HS-27A (cell line): ENCODE measurements at places on chromosomes 2 and 18.
A peak's percentile ranks its signal among the peaks of the same experiment; 100 is the strongest.

- no peak for DNase-seq
These were observed 122.5 kb downstream of the ASXL3 start for GRCh38 chr18:33700513-33700976.

DNA sequence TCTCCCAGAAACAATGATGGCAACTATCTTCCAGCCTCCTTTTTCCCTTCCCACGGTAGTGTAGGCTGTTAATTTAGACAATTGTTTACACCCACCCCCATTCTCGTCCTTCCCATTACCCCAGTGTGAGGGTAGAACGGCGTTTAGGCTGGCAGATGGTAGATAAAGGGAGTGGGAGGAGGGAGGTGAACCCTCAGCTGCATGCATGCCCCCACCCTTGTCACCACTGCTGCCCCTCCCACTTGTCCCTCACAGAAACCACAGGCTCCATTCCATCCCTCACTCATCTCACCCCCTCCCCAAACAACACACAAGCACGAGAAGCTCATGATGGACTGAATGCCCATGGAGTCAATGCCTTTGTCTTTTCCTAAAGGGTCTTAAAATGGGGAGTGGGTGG lies 107.9 kb upstream of the PARD3B start:
- DNase-seq: no peak

GRCh38 chr2:159152128-159152778 lies 134.2 kb downstream of the WDSUB1 start:
- DNase-seq: no peak

GRCh38 chr2:162385536-162385935 lies 41.6 kb downstream of the GCA start:
- no peak for DNase-seq

DNA sequence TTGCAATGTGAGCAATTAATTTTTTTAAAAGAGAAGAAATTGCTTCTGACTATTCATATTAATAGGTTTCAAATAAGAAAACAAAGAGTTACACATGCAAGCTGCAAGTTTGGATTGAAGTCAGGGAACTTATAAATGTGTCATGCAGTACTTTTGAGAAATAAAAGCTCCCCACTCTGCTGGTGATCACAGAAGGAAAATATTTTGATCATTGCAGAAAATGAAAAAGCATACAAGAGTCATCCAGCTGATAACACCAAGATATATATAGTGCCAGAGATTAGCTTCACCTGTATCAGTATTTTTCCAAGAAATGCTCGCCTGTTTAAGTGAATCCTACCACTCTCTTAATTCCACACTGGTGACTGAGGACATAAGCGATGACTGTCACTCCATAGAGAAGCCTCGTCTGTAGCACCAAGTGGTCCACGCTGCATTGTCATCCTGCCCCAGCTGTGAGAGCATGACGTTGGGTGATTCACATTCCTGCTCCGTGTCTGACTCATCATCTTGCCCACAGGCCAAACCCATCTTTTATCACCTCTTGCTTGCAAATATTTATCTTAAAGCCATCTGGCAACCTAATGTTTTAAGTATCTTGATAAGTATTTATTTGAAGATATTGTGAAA lies 178.0 kb downstream of the ASXL3 start:
- DNase-seq: peak; percentile 20

DNA sequence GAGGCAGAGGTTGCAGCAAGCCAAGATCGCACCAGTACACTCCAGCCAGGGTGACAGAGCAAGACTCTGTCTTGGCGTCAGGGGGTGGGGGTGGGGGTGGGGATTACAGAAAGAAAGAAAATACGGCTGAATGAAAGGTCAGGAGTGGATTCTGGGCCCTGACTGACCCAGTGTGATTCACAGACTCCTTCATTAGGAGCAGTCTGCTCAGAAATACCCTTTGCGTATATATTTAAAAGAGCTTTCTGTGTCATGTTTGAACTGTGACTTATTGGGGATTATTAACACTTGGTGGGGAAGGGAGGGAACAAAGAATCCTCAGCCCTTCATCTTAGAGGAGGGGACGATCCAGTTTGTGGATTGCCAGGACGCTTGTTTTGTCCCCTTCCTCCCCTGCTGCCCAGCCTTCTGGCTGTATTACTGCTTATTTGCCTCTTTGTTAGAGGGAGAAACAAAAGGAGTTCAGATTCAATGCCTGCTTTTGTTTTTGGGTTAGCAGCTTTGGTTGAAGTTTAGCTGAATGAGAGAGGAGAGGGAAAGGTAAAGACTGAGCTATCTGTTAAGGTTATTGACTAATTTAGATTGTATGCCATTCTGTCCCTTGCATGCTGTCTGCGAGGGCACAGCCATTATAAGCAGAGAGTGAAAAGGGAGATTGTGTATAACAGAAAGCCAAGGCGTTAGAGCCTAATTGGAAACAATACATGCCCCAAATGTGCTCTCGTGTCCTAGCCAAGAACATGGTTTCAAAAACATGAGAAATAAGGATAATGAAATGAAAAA lies 118.3 kb downstream of the FMNL2 start:
- no peak for DNase-seq

- no peak for DNase-seq
These were observed 295.1 kb upstream of the TNP1 start for GRCh38 chr2:217154923-217155322.

GRCh38 chr18:45106331-45106774 lies 425.7 kb downstream of the SETBP1 start:
- DNase-seq: no peak
